Upper lobe of left lung (tissue), 6 donors: ENCODE measurements at places on chromosomes 2 and 18. TPM values are rescaled to one million over a fixed set of nuclear protein-coding genes. Genes with fewer than 3 reads are reported as not detected.

DNA sequence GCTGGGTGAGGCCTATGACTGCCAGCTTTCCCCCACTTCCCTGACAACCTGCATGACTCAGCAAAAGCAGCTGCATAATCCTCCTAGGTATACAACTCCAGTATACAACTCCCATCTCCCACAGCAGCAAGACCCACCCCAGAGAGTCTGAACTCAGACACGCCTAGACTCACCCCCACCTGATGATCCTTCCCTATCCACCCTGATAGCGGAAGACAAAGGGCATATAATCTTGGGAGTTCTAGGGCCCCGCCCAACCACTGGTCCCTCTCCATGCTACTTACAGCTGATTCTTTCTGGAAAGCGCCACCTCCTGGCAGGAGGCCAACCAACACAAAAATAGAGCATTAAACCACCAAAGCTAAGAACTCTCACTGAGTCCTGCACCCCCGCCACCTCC lies 296.5 kb downstream of the DCC start:
- DNase-seq: no peak

DNA sequence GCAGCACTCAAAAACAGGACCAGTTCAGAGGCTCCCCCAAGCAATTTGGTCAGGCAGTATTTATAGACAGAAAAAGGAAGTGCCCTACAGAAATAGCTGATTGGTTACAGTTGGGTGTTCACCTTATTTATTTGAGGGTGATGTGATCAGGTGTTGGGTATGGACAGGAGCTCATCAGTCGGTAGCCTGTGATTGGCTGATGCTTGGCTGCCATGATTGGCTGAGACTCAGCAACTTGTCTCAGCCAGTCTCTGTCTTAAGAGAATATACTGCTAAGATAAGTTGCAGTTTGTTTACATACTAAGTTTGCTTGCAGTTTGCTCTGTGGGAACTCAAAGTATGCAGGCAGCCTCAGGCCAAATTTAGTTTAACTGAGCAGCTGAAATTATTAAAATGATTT lies 9.4 kb downstream of the ABCG8 start:
- no peak for DNase-seq

DNA sequence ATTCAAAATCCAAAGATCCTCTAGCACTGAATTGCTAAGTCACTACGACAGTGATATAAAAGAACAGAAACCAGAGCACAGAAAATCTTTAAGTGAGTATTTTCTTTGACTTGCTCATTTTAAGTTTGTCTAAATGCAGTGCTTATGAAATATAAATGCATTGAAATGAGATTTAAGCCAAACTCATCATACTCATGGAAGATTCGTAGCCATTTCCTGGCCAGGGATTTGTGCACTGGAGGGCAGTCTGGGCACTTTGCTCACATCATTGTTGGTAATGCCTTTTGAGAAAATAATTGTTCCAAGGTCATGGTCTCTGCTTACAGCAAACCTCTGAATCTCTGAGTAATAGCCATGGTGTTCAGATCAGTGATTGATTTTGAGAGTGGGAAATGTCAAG lies 307.7 kb downstream of the ARHGAP15 start:
- no peak for DNase-seq

DNA sequence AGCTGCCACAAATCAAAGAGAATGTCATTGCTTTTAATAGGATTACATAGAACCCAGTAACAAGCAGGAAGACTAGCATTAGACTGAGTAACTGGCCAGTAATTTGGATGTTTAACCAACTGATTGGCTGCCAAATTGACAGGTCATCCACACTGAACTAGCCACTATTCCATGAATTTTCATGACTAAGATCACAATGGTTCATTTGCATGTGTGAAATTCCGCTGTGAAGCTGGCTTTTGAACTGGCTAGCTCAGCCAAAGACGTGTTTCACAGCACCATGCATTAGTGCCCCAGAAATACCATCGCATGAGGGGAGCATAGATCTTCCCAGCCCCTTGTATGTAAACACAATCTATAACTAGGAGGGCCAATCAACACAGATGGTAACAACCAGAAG lies 649.8 kb downstream of the ARHGAP15 start:
- no peak for DNase-seq

DNA sequence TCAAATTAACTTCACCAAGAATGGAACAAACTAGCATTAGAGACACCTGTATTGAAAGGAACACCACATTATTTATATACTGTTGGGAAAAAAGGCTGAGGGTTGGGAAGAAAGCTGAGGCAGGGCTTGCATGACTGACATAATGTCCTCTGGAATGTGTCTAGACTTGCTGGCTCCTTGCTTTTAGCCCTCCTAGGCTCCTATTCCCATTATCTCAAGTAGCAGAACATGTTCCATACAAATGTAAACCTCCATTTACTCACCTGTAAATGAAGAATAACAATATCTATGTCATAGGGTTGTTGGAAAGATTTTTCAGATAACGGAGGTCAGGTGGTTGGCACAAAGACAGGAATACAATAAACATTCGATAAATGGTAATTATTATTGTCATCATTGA lies 976 bp upstream of the ACADL start:
- DNase-seq: peak; percentile 24

Gene GPR39
- 17.8 TPM for total RNA-seq
